EH (cell line): ENCODE measurements at places on chromosomes 2 and 18.
A peak's percentile ranks its signal among the peaks of the same experiment; 100 is the strongest.

GRCh38 chr2:217993138-217993537 lies 9.7 kb downstream of the TNS1 start:
- peak; percentile 73 for DNase-seq

GRCh38 chr18:28041366-28041765 lies 135.6 kb downstream of the CDH2 start:
- DNase-seq = peak; percentile 61

DNA sequence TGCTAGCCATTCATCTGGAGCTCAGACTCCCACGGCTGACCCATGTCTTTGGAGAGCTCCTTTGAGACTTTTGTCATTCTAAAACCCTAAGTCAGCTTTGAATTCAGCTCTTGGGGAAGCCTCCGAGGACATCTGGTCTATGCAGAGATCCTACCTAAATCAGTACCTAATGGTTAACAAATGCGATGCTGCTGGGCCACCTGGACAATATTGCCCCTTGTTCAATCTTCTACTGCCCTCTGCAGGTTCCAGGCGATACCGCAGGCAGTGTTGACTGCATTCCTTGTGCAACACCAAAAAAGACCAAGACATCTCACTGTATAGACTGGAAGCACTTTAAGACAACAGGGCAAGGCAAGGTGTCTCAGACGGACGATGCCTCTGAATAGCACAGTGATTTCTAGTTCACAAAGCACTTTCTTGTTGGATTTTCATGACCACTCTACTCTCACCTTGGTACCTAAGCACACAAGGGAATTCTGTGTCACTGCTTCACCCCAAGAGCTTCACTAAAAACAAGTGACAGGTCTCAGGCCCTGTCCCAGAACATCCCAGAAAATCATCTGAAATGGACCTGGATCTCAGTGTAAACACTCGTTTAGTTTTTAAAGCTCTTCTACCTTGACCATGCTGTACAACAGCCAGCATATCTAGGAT lies 80.9 kb downstream of the XDH start:
- peak; percentile 81 for DNase-seq

- DNase-seq = no peak
These were observed 121.0 kb downstream of the SMAD2 start for GRCh38 chr18:47809420-47809819.

DNA sequence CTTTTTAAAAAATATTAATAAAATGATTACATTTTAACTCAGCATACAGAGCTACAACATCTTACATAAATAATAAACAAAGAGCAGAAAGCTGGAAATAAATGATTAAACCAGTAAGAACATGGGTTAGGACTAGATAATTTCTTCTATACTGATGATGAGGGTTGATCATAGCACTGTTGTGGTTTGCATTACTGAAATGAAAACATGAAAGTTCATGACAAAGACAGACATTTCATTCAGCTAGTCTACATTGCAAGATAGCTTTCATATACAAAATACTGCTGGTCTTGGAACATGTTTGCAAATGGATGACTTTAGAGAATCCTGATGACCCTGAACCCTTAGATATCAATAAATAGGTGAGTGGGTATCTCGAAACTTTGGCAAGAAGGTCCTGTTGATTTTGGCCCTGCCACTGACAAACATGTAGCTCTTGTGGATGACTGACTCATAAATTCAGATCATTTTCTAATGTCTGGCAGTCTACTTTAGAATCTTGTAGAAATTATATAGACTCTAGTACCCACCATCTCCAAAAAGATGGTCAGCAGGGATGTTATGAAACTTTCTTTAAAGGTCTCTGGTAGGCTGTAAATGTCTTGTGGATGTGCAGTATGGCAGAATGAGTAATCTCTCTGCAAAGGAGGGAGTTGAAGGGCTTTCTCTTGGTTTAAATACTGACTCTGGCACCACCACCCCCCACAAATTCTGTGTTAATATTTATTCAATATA lies 15.5 kb upstream of the CDC42EP3 start:
- DNase-seq = peak; percentile 35

GRCh38 chr2:9939587-9940485 lies 11.7 kb upstream of the GRHL1 start:
- DNase-seq = no peak
